ENCODE measurements at places on chromosomes 7 and 10. TPM values are rescaled to one million over a fixed set of nuclear protein-coding genes. Genes with fewer than 3 reads are reported as not detected.

GRCh38 chr10:343231-344220 is 208.3 kb downstream of the ZMYND11 start:
- H3K36me3 ChIP-seq, result no peaks in the 10 kb centered on the region
- no peak for DNase-seq
- no peaks in the 10 kb centered on the region for H3K27me3 ChIP-seq
- H3K27ac ChIP-seq, result no peak overlapping the region
- H3K4me3 ChIP-seq, result no peak overlapping the region

DNA sequence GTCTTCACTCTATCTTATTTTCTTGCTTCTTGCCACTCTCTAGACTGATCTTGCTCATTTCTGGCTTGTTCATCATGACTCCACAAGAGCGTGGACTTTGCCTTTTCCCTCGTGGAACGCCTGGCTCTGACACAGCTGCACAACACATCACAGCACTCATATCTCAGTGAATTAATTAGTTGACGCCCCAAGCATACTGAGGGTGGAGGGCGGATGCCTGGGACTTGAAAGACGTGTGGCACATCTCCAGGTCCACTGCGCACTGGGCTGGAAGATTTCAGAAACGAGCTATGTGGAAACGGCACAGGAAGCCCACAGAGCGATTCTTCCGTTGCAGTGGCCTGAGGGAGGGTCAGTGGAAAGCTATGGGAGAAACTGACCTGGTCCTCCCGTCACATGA is 23.6 kb upstream of the PLEKHA1 start:
- no peaks in the 10 kb centered on the region for H3K27me3 ChIP-seq
- no peaks in the 10 kb centered on the region for H3K36me3 ChIP-seq
- no peaks in the 10 kb centered on the region for H3K4me1 ChIP-seq
- H3K4me3 ChIP-seq, result no peak overlapping the region
- DNase-seq, result no peak
- no peak overlapping the region for H3K27ac ChIP-seq

GRCh38 chr10:104096692-104097091 is 11.0 kb upstream of the COL17A1 start:
- no peaks in the 10 kb centered on the region for H3K27me3 ChIP-seq
- DNase-seq, result no peak
- no peaks in the 10 kb centered on the region for H3K4me1 ChIP-seq
- no peak overlapping the region for H3K4me3 ChIP-seq
- no peaks in the 10 kb centered on the region for H3K36me3 ChIP-seq

DNA sequence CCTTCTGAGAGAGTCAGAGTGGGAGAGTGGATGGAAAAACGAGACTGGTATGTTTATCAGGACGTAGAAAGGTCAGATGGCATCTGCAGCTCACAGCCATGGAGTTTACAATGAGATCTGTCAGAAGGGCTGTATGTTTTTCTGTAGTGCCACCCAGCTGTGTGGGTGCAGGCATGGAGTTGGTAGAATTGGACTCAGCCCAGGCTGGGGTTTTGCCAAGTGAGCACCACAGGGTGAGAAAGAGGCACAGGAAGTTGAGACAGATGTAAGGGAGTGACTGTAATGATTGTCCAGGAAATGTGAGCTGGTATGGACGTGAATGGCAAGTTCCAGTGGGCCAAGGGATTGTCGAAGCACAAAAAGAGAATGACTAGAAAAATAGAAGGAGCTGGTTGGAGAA is 9.1 kb upstream of the ZYX start:
- H3K4me3 ChIP-seq, result no peak overlapping the region
- peak overlapping the region; percentile 18 for H3K27ac ChIP-seq
- no peaks in the 10 kb centered on the region for H3K27me3 ChIP-seq
- H3K4me1 ChIP-seq, result peaks cover 26% of the 10 kb centered on the region
- no peaks in the 10 kb centered on the region for H3K36me3 ChIP-seq

DNA sequence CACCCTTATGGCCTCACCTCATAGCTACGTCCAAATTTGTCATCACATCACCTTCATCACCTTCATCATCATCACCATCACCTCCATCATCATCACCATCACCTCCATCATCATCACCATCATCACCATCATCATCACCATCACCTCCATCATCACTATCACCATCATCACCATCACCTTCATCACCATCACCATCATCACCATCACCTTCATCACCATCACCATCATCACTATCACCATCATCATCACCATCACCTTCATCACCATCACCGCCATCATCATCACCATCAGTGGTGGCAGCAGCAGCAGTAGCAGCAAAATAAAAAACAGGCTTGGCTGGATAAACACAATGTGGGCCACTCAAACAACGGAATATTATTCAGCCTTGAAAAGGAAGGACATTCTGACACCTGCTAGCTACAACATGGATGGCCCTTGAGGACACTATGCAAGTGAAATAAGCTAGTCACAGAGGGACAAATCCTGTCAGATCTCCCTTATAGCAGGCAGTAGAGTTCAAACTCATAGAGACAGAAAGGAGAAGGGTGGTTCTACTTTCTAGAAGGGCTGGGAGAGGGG is 47.7 kb upstream of the PDGFA start:
- H3K27me3 ChIP-seq, result no peaks in the 10 kb centered on the region
- no peak overlapping the region for H3K4me3 ChIP-seq

GRCh38 chr7:27124902-27125689 is 5.5 kb downstream of the HOXA4 start:
- peak overlapping the region; percentile 19 for H3K4me3 ChIP-seq
- H3K4me1 ChIP-seq, result peaks cover 89% of the 10 kb centered on the region
- H3K36me3 ChIP-seq, result no peaks in the 10 kb centered on the region
- DNase-seq, result no peak

- H3K27me3 ChIP-seq, result no peaks in the 10 kb centered on the region
- H3K27ac ChIP-seq, result no peak overlapping the region
- no peak overlapping the region for H3K4me3 ChIP-seq
- no peak for DNase-seq
- no peaks in the 10 kb centered on the region for H3K4me1 ChIP-seq
Observed at GRCh38 chr7:111292026-111292470, 201.1 kb downstream of the LRRN3 start.

DNA sequence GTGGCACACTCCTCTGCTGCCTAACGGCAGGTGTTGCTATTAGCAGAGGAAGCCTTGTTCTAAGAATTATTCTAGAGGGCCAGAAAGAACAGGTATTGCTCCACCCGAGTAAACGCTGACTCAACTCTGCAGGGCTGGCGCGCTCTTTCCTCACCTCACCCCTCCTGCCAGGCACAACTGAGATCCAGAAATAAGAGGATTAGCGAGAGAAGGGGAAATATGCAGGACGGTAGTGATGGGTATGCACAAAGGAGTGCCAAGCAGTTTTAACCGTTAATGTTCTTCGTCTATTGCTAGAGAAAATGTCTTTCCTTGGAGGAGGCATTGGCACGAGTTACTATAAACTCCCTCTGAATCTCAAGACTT is 369 bp upstream of the SCIN start:
- H3K27me3 ChIP-seq, result peaks cover 21% of the 10 kb centered on the region
- peak; percentile 48 for DNase-seq
- H3K27ac ChIP-seq, result peak overlapping the region; percentile 76
- peaks cover 8% of the 10 kb centered on the region for H3K4me1 ChIP-seq

DNA sequence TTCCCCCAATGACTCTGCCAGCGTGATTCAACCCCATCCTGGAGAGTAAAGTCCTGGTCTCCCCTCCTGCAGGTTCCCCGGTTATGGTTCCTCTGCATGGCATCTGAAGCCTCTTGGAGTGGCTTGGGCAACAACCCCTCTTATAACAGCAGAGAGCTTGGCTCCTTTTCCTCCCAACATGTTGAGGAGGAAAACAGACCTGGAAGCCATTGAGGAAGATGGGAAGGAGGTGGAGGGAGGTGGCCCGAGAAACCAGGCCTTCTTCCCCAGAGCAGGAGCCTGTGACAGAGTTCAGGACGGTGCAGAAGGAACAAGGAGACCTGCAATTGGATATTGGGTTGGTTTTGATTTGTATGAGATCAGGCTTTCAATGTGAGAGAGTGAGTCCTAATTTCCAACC is 184.0 kb upstream of the ADCY1 start:
- H3K27ac ChIP-seq, result no peak overlapping the region
- DNase-seq, result no peak
- no peaks in the 10 kb centered on the region for H3K4me1 ChIP-seq
- H3K4me3 ChIP-seq, result no peak overlapping the region
- H3K36me3 ChIP-seq, result no peaks in the 10 kb centered on the region

DNA sequence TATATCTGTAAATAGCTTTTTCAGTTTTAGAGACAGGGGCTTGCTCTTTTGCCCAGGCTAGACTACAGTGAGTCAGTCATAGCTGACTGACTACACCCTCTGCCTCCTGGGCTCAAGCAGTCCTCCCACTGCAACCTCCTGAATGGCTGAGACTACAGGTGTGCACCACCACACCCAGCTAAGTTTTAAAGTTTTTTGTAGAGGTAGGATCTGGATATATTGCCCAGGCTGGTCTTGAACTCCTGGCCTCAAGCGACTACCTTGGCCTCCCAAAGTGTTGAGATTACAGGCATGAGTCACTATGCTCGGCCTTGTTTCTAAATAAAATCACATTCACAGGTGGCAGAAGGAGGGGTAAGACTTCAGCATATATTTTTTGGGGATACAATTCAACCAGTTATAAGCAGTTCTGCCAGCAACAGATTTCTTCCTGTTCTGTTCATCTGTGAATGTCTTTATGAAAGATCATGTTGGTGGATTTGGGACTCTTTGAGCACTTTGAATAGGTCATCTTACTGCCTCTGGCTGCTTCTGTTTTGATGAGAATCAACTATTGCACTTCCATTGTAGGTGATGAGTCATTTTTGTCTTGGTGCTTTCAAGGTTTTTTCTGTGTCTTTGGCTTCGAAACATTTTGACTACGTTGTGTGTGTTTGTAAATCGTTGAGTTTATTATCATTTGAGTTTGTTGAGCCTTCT is 15.7 kb downstream of the RBM33 start:
- no peaks in the 10 kb centered on the region for H3K4me1 ChIP-seq
- DNase-seq, result no peak
- no peaks in the 10 kb centered on the region for H3K36me3 ChIP-seq

DNA sequence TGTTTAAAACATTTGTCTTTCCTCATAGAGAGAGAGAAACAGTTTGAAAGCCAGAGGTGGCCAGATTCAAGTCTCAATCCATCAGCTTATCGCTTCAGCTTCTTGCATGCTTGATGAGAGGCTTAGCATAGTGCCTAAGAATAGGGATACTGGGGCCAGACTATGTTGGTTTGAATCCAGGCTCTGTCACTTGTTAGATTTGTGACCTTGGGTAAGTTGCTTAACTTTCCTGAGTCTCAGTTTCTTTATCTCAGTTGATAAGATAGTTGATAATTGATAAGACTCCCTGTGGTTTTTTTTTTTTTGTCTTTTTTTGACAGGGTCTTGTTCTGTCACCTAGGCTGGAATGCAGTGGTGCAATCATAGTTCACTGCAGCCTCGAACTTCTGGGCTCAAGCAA is 12.1 kb upstream of the CDK6 start:
- H3K4me3 ChIP-seq, result no peak overlapping the region
- H3K27ac ChIP-seq, result no peak overlapping the region
- H3K36me3 ChIP-seq, result no peaks in the 10 kb centered on the region
- no peaks in the 10 kb centered on the region for H3K4me1 ChIP-seq
- DNase-seq, result no peak

DNA sequence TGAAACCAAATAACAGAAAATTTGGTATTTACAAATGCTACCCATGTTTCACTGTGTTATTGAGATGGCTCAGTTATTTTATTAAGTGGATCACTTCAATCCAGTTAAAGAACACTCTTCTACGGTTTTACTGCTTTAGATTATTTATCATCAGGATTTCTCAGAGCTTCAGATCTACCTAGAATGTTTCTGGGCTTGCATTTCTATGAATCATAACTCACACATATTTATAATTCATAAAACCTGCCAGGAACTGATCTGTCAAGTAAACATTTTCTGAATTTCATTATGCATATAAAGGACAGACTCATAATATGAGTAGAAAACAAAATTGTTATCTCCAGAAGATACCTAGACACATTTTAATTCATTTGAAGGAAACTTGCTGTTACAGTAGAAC is 1172.3 kb upstream of the LRRTM3 start:
- H3K4me3 ChIP-seq, result no peak overlapping the region
- no peak overlapping the region for H3K27ac ChIP-seq
- no peaks in the 10 kb centered on the region for H3K4me1 ChIP-seq
- H3K27me3 ChIP-seq, result no peaks in the 10 kb centered on the region
- H3K36me3 ChIP-seq, result no peaks in the 10 kb centered on the region

- H3K27me3 ChIP-seq, result no peaks in the 10 kb centered on the region
- H3K27ac ChIP-seq, result peak overlapping the region; percentile 29
- H3K4me3 ChIP-seq, result no peak overlapping the region
- H3K4me1 ChIP-seq, result no peaks in the 10 kb centered on the region
- H3K36me3 ChIP-seq, result no peaks in the 10 kb centered on the region
Observed at GRCh38 chr7:149753375-149754233, 19.8 kb downstream of the ZNF467 start.

- H3K4me3 ChIP-seq, result no peak overlapping the region
- H3K27me3 ChIP-seq, result no peaks in the 10 kb centered on the region
- H3K27ac ChIP-seq, result no peak overlapping the region
- no peak for DNase-seq
- H3K36me3 ChIP-seq, result no peaks in the 10 kb centered on the region
- H3K4me1 ChIP-seq, result no peaks in the 10 kb centered on the region
Observed at GRCh38 chr7:68511281-68511680, 1087.0 kb upstream of the AUTS2 start.

- no peak overlapping the region for H3K27ac ChIP-seq
- DNase-seq, result no peak
- no peaks in the 10 kb centered on the region for H3K4me1 ChIP-seq
- peaks cover 6% of the 10 kb centered on the region for H3K27me3 ChIP-seq
- no peaks in the 10 kb centered on the region for H3K36me3 ChIP-seq
Observed at GRCh38 chr7:23357190-23358093, 58.3 kb downstream of the MALSU1 start.

The TLX1 gene
- not detected for total RNA-seq

The C10orf90 gene
- not detected for total RNA-seq
